ENCODE measurements at places on chromosomes 11 and 22.

GRCh38 chr11:115778928-115779650 is 274.9 kb upstream of the CADM1 start:
- DNase-seq: peak; percentile 60

DNA sequence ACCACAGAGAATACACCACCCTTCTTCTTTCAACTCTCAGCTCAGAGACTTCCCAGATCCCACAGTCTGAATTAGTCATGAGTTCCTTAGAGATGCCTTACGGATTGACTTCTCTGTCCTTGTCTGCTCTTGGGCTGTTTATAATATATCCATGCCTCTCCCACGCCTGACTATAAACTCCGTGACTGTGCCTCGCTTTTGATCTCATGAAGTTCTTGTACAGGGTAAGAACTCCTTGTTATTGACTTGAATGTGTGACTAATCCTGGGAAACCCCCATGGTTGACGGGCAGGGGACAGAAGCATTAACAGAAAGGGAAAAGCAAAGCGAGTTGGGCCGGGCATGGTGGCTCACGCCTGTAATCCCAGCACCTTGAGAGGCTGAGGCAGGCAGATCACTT is 62.4 kb upstream of the POU2AF1 start:
- DNase-seq: peak; percentile 85

GRCh38 chr11:107819361-107820014 is 39.1 kb downstream of the SLC35F2 start:
- DNase-seq: peak; percentile 29

DNA sequence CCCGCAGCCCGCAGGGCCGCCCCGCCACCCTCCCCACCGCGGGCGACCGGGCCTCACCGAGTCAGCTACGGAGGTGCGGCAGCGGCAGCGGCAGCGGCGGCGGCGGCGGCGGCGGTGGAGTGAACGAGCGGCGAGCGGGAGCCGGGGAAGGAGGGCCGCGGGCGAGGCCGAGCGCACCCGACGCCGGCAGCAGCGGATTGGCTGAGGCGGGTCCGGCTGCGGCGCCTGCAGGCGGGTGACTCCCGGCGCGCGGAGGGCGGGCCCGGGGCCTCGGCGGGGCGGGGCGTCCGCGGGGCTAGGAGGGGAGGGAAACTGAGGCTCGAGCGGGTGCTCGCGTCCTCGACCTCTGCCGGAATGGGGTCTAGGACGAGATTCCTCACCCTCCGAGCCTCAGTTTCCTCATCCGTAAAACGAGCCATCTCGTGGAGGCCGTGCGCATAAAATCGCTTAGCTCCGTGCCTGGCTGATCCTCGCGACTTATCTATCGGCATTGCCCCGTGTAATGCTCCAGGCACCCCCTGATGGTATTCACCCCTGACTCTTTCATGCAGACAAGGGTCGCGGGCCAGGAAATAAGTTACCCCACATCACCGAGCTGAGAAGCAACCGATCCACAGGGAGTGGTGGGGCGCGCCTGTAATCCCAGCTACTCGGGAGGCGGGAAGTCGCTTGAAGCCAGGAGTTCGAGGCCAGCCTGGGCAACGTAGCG is at the start of gene CPT1A:
Gene CPT1A (minus strand): TSS at position 199 of the 709 bp plus-strand sequence. CDS start 26,442 bp downstream, outside the sequence.
- peak; percentile 74 for DNase-seq

GRCh38 chr22:24068377-24068680 is 57.2 kb downstream of the CABIN1 start:
- DNase-seq: no peak

GRCh38 chr11:70415191-70415590 is 16.9 kb downstream of the CTTN start:
- no peak for DNase-seq

GRCh38 chr11:47553406-47553743 is 443 bp upstream of the CELF1 start:
- DNase-seq: no peak

DNA sequence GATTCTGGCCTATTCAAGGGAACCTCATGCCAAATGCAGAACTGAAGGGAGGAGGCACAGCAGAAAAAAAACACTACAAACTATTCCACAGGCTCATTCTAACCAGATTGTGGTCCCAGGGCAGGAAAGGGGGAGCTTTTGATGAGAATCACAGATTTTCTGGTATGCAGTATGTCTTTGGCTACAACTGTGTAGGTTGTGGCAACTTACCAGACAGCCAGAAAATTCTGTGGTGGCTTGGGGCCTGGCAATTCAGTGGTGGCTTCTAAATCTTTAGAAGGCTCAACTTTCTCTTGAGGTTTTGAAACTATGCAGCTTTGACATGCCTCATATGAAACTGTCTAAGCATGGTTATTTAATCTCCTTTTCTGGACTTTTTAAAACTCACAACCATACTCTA is 850.8 kb upstream of the CCDC90B start:
- DNase-seq: no peak

GRCh38 chr11:75996523-75997442 is 181.8 kb downstream of the UVRAG start:
- peak; percentile 32 for DNase-seq

DNA sequence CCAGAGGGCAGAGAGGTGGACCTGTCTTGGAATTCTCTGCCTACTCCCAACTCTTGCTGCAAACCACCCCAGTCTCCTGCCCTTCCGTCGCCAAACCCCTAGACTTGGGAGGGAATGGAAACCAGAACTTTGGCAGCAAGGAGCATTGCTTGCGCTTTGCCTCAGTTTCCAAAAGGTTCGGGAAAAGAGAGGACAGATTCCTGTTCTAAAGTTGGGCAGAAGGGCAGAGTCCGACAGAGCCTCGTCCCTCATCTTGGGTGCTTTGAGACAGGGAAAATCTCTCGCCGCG is 396 bp upstream of the ROBO3 start:
- DNase-seq: no peak

- DNase-seq: no peak
Measured at GRCh38 chr11:58503361-58503856, 4.5 kb downstream of the OR5B21 start.

GRCh38 chr11:122786896-122787295 is 51.4 kb upstream of the CRTAM start:
- no peak for DNase-seq

GRCh38 chr11:6992026-6992425 is 28.1 kb downstream of the ZNF214 start:
- no peak for DNase-seq

GRCh38 chr22:28841111-28841510 is 40.7 kb upstream of the XBP1 start:
- no peak for DNase-seq

- no peak for DNase-seq
Measured at GRCh38 chr11:15901790-15902189, 454.6 kb downstream of the SOX6 start.

GRCh38 chr22:35316751-35317150 is 17.1 kb downstream of the TOM1 start:
- DNase-seq: no peak

- DNase-seq: no peak
Measured at GRCh38 chr22:21697880-21698279, 32.1 kb downstream of the PPIL2 start.

DNA sequence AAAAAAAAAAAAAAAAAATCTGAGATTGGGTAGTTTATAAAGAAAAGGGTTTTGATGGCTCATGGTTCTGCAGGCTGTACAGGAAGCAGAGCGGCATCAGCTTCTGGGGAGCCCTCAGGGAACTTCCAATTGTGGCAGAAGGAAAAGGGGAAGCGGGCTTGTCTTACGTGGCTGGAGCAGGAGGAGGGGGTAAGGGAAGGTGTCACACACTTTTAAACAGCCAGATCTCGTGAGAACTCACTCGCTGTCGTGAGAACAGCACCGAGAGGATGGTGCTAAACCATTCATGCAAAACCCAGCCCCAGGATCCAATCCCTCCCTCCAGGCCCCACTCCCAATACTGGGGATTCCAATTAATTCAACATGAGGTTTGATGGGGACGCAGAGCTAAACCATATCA is 806.2 kb downstream of the TBC1D22A start:
- no peak for DNase-seq

DNA sequence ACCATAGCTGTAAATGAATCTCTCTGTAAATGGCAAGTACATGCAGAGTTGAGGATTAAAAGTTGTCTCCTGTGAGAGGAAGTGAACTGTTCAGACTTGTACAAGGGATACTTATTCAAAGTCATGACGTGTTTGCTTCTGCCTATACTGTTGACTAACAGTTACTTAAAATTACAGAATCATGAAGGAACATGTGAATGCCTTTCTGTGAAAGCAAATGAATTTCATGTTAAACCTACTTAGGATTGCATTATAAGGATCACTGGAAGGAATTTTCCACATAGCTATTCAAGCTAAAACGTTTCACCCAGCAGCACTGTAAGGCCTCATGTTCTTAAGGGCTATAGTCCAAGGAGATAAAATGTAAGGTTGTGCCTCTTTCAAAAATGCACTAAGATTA is 93.4 kb upstream of the BIRC3 start:
- no peak for DNase-seq

DNA sequence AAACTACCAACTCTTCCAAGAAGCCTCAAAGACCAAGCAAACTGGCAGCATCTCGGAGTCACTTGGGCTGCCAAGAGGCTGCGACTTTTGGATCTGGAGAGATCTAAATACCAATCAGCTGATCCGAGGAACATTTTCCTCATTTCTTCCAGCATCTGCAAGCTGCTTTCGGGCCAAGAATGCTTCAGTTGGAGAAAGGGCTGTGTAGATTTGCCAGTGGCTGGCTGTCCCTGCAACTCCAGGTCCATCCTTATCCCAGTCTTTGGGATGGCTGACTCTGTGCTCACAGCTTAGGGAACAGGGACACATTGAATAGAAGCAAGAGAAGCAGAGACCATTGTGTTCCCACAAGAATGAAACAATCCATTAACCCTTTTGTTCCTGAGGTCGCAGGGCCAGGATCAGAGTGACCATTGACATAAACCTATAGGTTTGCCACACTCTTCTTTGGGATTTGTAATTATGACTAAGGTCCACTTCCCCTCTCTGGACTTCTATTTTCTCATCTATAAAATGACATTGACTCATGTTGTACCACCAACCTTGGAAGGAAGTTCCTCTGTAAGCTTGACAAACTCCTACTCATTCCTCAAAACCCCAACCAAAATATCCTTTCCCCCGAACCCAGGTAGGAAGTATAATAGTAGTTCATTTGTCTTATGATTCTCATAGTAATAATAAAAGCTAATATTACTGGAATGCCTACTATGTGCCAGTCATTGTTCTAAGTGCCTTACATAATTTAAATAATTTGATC is 340.8 kb downstream of the MN1 start:
- DNase-seq: no peak

Data from M059J (cell line).